ENCODE measurements at places on chromosomes 7 and 10. TPM values are rescaled to one million over a fixed set of nuclear protein-coding genes. Genes with fewer than 3 reads are reported as not detected.

ZPBP gene
- not detected for total RNA-seq

DNA sequence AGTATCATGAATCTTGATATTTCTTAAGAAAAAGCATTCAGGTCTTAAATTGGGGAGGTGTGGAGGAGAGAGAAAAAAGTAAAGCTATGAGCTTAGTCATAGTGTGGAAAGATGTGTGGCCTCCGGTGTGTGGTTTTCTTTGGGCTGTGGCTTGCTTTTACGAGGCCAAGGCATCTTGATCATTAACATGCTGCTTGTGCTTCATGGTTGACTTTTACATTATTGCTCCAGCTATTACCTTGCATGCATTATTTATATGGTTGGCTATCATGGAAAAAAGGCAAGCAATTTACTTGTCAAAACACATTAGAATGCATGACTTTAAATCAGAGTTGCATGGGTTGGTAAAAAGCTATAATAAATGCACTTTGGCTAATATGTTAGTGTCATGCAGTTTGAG lies 300.7 kb upstream of the ADARB2 start:
- no peak for DNase-seq

DPYSL4 gene
- total RNA-seq: 42.8 TPM

GRCh38 chr10:335151-335800 lies 200.0 kb downstream of the ZMYND11 start:
- no peak for DNase-seq

DNA sequence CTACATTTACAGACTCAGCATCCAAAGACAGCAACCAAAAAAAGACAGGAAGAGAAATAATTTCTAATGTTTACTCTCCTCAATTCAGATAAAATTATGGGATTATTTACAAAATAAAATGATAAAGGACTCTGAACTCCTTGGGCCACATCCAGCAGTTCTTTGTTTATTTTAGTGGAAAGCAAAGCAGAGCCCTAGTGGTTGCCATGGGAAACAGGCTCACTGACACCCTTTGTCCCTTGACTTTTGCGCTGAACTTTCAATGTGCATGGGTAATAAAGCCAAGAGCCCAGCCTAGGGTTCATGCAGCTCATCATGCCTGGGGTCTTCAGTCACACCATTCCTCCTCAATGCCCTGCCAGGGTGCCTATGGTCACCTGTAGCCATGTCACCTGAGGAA lies 442.6 kb upstream of the IGFBP3 start:
- no peak for DNase-seq

DNA sequence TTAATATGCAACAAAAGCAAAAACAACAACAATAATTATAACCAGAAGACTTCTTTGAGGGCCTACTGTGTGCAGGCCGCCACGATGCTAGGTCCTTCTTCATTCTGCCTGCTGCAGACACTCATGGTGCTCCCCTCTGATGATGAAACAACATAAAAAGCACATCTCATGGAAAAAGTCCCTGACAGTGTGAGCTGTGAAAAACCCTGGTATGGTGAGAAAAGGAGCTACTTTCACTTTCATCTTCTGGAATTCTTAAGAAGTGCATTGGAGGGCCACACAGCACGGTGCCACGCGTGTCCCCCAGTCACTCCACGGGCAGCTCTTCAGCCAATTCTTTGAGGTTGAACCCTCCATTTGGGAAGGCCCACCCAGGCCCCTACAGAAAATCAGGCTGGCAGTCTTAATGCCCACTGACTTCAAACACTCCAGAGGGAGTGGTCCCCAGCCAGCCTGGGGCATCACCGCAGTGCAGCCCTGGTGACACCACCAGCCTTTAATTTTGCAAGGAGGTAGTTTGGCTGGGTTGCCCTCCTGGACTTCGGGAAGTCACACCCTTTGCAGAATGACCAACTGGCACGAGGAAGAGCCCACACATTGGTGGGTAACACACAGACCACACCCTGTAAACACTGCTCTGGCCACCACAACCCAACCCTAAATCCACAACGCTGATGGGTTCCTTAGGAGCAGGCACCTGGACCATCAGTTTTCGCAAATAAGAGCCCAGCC lies 7.7 kb downstream of the KCNMA1 start:
- DNase-seq: no peak

- no peak for DNase-seq
Observed at GRCh38 chr10:17609523-17610079, 7.6 kb downstream of the HACD1 start.

DNA sequence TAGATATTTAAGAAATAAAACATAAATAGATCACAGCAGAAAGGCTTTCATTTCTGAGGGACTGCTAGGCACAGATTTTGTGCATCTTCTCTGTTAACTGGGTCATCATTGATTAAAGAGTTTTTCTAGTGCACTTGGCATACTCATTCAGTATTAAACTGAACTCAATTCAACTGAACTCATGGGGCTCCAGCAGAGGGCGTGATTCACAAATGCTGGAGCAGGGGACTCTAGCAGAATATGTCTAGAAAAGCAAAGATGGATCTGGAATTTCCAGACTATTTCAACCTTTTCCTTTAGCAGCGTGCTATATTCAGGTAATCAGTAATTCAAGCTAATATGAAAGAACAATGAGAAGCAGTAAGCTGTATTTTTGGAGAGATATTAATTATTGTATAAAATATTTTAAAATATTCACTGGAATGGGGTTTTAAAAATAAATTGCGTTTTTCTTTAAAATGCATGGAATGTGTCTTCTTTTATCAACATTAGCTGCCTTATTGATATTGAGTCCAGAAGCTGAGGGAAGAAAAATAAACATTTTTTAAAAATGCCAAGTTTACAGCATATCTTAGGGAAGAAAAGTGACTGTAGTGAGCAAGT lies 296.8 kb upstream of the CACNA2D1 start:
- DNase-seq: no peak

RADIL gene
- total RNA-seq: 4.5 TPM

DNA sequence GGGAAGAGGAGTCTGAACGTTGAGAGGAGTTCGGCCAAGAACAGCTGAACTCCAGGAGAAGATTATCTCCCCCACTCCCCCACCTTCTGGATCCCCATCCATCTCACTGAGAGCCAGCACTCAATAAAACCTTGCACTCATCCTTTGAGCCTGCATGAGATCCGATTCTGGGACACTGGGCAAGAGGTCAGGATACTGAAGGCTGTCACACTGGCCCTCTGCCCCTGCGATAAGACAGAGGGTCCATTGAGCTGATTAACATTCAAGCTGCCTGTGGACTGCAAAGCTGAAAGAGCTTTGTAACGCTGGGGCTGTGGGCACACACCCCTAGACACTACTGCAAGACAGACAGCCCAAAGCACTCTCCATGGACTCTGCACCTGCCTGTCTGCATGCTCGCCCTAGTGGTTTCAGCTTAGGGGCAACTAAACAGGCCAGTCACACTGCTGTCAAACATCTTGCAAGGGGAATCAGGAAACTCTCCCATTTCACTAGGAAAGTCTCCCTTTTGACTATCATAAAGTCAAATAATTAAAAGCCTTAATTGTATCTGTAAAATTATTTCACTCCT lies 42.3 kb upstream of the CNTNAP2 start:
- no peak for DNase-seq

- DNase-seq: no peak
Observed at GRCh38 chr10:1110674-1111119, 54.5 kb downstream of the WDR37 start.

Data from left ventricle myocardium inferior (tissue), 1 donor.